NCI-H524 treated with DMSO at 0.1 percent for 48 hours (cell line): ENCODE measurements at places on chromosomes 3 and 15.

- DNase-seq, result no peak
Observed at GRCh38 chr15:57036352-57036751, 117.9 kb downstream of the TCF12 start.

GRCh38 chr15:88225461-88225860 is 31.1 kb downstream of the NTRK3 start:
- no peak for DNase-seq

- DNase-seq, result no peak
Observed at GRCh38 chr3:42755681-42756578, 17.1 kb downstream of the CCDC13 start.

- DNase-seq, result no peak
Observed at GRCh38 chr15:66524838-66525237, 19.7 kb downstream of the ZWILCH start.

GRCh38 chr3:124363476-124363875 is 366.8 kb upstream of the UMPS start:
- DNase-seq, result no peak

DNA sequence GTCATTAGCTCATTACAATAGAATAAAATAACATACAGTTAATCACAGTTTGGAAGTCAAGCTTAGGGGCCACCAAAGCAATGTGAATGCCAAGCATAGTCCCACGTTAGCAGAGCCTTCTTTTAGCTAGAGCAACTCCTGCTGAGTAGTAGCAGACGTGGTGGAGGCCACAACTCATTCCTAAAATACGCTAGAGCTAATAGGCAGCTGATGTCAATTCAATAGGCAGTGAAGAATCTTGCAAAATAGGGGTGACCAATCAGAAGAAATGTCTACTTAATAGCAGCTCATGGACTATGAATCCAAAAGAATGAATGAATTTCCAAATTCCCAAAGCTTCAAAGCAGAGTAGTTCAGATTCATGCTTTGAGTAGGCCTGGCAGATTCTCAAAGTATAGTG is 292.9 kb upstream of the RORA start:
- no peak for DNase-seq

- DNase-seq, result no peak
Observed at GRCh38 chr15:64842096-64842939, 603 bp downstream of the PLEKHO2 start.

DNA sequence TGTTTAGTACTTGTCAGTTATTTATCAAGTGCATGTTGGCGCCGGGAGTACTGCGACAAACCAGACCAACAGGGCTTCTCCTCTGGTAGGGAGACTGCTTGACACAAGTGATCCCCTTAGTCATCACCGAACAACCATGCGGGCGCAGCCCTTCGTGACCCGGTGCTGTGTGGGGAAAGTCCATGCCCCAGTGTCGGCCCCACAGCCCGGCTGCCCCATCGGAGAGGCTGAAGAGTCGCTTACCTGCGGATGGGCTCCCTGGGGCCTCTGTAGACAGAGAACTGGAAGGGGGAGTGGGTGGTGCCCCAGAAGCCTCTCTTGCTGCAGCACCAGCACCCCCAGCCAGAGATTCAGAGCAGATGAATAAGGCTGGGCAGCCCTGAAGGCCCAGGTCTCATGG is 90.3 kb upstream of the PRR23E start:
- no peak for DNase-seq

DNA sequence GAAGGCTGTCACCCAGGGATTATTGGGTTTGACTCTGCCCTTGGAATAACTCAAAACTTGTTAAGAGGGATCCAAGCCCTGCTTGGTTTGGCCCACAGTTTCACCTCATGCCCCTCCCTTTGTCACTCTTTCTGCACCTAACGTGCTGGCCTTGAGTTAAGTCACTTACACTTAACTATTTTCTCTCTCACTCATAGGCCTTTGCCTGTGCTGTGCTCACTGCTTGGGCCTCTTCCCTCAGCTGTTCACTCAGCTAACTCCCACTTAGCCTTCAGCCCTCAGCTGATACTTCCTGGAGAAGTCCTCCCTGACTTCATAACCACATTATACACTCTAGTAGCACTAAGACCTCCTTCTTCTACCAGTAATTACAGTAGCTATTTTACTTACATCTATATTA is 133.3 kb downstream of the CMSS1 start:
- no peak for DNase-seq

- peak; percentile 53 for DNase-seq
Observed at GRCh38 chr3:45592830-45593707, 1.5 kb upstream of the LIMD1 start.
